ENCODE measurements at places on chromosomes 5 and 9.

DNA sequence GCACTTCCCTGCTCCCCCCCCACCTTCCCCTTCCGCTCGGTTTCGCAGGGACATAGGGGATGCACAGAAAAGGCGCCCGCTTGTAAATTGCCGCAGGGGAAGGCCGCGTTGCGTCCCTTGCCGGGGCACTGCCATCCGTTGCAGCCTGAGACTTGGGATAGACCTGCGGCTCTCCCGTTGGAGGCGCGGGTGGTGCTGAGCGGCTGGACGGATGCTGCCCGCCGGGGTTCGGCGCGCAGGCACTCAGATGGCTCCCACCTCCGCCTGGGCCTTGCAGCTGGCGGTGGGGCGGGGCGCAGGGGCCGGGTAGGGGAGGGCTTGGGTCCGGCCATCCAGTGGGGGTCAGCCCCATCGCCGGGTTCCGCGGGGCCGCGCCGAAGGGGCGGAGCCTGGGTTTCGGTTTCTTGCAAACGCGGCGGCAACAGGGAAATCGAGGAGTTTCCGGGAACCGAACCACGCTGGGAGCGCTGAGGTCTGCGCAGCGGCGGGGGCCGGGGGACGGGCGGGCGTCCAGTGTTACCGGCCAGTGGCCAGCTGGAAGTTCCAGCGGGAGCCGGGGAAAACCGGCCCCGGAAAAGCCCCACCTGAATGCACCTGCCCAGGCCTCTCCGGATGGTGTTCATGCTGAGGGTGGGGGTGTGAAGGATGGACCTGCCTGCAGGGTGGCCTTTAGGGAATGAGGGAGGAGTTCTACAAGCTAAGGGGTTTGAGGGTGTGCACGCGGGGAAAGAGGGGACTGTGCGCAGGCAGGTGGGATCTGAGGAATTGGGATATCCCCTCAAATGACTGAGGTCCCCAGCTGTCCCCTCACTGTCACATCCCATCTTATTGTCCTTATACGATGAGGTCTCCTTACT is 6.3 kb upstream of the IRF1 start:
- DNase-seq, result peak; percentile 30

GRCh38 chr5:77937015-77937908 is 161.1 kb upstream of the TBCA start:
- DNase-seq, result no peak

DNA sequence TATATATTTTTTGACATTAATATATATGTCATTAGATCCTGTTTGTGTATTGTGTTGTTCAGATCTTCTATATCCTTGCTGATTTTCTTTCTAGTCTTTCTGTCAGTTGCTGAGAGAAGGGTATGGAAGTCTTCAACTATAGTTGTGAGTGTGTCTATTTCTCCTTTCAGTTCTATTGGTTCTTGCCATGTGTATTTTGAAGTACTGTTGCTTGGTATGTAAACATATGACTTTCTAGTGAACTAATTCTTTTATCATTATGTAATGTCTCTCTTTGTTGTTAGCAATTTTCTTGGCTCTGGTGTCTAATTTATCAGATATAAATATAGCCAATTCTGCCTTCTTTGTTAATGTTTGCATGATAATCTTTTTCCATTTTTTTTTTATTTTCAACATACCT is 84.3 kb upstream of the CAST start:
- DNase-seq, result no peak

GRCh38 chr5:66826263-66826662 is 230.1 kb downstream of the MAST4 start:
- no peak for DNase-seq

DNA sequence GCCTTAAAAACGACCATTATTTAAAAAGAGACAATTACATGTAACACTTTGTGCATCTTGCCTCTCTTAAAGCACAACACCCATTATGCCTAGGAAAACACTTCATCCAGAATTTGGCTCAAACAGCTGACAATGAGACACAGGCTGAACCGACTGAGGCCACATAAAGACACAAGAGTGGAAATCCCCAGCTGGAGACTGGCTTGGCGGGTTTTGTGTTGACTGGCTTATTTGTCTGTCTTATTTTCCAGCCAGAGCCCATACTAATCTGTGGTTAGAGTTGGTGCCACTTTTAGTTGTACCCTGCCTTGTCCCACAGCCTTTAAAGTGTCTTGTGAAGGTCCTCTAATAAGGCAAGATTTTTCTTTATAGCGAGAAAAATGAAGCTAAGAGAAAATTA is 21.2 kb downstream of the TRIM14 start:
- DNase-seq, result no peak

- DNase-seq, result no peak
These were observed 63.1 kb upstream of the CXCL14 start for GRCh38 chr5:135641734-135642487.

- DNase-seq, result no peak
These were observed 93.5 kb downstream of the SYK start for GRCh38 chr9:90894986-90895687.

- DNase-seq, result no peak
These were observed 356.4 kb upstream of the GRAMD2B start for GRCh38 chr5:126066836-126067235.

GRCh38 chr9:137705443-137705863 is 86.6 kb downstream of the EHMT1 start:
- no peak for DNase-seq

- no peak for DNase-seq
These were observed 17.1 kb downstream of the CD74 start for GRCh38 chr5:150395688-150395975.

DNA sequence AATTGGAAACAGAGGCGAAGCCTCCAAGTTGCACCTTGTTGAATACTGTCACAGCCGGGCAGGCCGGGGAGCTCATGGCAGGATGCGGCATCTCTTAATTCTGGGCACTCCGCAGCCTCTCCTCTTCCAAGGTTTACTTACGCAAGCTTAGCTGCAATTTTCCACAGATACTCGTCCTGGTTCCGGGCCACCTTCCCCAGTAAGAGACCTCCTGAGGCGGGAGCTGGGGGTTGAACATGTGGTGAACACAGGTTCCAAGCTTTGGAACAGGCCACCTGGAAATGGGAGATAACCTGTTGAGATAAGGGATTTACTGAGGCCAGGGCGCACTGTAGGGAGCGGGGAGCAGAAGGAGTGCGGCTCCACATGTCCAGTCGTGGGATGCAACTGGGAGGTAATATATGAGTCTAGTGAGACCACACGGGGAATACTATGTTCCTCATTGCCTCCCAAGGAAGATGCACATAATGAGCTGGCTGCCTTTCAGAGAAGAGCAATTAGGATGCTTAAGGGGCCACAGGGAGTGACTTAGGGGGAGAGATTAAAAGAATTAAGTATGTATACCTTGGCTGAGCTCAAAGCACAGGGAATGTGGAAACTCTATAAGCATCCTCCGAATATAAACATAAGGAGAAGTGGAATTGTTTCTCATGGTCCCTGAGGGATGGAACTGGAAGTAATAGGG is 335.2 kb downstream of the CWC27 start:
- no peak for DNase-seq

GRCh38 chr5:124057724-124058231 is 545.8 kb downstream of the CSNK1G3 start:
- no peak for DNase-seq

GRCh38 chr5:55850839-55851674 is at the start of gene IL31RA:
Gene IL31RA (plus strand): TSS chr5:55851357. CDS start chr5:55851571, 214 bp downstream.
- no peak for DNase-seq

- no peak for DNase-seq
These were observed 301.0 kb downstream of the ARL15 start for GRCh38 chr5:54009357-54009756.

- DNase-seq, result no peak
These were observed 565.2 kb downstream of the CCDC171 start for GRCh38 chr9:16118043-16118442.

DNA sequence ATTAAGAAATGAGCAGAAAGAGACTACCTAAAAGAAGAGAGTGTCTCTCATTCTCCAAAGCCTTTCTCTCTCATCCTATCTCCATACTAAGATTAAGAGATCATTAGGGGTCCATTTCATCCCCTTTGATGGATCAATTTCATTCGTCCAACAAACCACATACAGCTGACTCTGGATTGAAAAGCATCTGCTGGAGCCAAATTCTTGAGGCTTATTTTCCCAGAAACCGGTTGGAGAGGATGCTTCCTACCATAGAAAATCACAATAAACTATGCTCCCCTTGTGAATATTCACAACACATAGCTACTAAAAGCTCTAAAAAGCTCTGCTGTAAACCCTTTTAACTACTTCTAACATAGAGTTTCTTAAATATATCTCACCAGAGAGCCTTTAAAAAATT is 755.0 kb upstream of the ZNF608 start:
- no peak for DNase-seq
